ENCODE measurements at places on chromosomes 6 and 20.

- DNase-seq = no peak
These were observed 3.2 kb downstream of the TNFRSF6B start for GRCh38 chr20:63699466-63700198.

DNA sequence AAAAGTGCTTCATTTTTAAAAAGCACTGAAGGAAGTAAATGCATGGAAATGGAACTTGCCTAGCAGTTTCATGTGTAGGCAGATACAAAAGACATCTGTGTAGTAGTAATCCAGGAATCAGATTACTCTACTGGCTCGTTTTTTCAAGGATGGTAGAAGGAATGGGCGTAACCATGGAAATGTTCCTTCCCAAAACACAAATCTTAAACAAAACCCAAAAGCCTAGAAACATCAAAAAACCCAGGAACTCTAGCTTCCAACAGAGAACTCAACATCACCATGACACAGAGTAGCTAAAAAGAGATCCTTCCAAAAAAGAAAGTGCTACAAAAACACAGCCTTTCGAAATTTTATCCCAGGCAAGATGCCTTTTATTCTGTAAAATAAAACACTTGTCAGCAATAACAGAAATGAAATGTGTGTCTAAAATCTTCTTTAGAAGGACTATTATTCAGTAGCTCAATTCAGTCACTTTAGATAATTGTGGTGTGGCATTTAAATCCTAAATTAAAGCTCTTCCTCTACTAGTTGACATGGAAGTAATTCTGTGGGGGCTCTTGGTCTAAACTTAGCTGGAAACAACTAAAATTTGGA, 81.7 kb downstream of the FAM217A start:
- no peak for DNase-seq

- no peak for DNase-seq
These were observed 30.5 kb upstream of the MDFI start for GRCh38 chr6:41607736-41608135.

GRCh38 chr6:168368066-168368820, 48.7 kb upstream of the DACT2 start:
- DNase-seq = no peak

GRCh38 chr6:16129623-16130401, 926 bp downstream of the MYLIP start:
- DNase-seq = peak; percentile 46

GRCh38 chr6:157649311-157650260, 173.5 kb upstream of the SNX9 start:
- no peak for DNase-seq

DNA sequence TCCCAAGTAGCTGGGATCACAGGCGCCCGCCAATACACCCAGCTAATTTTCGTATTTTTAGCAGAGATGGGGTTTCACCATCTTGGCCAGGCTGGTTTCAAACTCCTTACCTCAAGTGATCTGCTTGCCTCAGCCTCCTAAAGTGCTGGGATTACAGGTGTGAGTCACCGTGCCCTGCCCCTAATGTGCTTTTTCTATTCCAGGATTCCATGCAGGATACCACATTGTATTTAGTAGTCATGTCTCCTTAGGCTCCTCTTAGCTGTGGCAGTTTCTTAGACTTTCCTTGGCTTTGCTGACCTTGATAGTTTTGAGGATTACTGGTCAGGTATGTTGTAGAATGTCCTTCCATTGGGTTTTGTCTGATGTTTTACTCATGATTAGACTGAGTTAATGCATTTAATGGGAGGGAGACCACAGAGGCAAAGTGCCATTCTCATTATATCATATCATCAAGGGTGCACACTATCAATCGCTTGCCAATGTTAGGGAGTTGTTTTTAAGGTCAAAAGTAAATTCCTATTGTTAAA, 39.6 kb upstream of the TNFAIP3 start:
- DNase-seq = no peak

- DNase-seq = no peak
These were observed 977 bp downstream of the MEI4 start for GRCh38 chr6:77653816-77654215.

- no peak for DNase-seq
These were observed 514.0 kb upstream of the SOX4 start for GRCh38 chr6:21079468-21080048.

DNA sequence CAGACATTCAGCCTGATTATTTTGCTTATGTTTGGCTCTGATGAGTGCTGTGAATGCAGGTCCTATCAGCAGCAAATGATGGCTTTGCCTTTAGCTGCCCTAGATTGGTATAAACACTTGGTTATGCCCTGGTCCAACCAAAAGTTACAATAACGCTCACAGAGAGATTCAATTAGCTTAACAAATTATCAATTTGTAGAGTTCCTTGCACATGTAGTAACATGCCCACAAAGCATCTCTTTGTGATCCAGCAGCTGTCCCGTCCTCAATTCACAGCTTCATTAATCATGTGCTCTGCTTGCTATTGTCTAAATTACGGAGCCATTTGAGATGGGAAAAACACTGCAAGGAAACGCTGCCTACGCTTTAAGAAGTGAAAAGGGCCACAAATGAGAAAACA, 457.9 kb downstream of the HDGFL1 start:
- no peak for DNase-seq

DNA sequence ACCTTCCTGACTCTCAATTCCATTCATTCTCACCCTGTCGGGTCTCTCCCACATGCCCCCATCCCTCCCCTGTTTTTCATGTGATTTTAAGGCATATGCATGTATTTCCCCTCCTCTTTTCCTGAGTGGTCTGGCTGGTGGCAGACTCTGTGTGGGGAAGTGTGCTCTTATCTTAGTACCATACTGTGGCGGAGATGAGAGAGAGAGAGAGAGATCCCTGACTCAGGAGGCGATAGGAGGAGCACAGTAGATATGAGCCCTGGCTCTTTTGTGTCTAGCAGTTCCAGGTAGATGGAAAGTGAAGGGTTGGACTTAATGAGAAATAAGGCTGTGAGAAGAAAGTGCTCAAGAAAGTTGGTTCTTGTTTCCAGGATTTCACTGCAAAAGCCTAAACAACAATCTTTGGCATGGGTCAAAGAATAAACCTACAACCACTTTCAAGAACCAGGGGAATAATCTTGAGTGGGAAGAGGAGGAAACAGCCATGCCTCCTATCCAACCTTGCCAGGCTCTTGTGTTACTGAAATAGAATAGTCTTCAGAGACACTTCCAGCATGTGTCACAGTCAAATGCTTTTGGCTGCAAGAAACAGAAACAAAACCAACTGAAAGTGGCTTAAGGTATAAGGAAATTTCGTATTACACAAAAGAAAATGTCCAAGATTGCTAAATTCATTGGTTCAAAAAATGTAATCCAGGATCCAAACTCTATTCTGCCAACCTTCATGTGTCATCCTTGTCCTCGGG, 123.8 kb upstream of the MYLIP start:
- no peak for DNase-seq

Measured in naive B cell (primary cell).